ENCODE measurements at places on chromosomes 1 and 21.

- DNase-seq, result no peak
These were observed 20.2 kb downstream of the CLIC4 start for GRCh38 chr1:24765308-24765988.

DNA sequence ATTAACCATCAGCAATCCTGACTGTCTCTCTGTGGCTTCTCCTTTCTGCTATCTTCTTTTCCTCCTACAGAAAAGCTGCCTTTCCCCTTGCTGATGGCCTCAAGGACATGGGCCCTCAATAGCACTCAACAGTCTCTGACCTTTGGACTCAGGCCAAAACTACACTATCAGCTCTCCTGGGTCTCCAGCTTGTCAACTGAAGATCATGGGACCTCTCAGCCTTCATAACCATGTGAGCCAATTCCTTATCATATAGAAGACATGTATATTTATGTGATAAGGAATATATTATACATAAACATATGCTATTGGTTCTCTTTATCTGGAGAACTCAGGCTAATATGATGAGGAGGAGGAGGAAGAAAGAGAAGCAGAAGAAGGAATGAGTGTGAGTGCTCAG lies 91.8 kb upstream of the GJB5 start:
- no peak for DNase-seq

GRCh38 chr21:45236481-45236880 lies 51.2 kb downstream of the POFUT2 start:
- DNase-seq, result no peak

- no peak for DNase-seq
These were observed 1574.4 kb downstream of the BRINP3 start for GRCh38 chr1:188903241-188903640.

GRCh38 chr1:18632218-18632588 lies 1.6 kb downstream of the PAX7 start:
- DNase-seq, result no peak

DNA sequence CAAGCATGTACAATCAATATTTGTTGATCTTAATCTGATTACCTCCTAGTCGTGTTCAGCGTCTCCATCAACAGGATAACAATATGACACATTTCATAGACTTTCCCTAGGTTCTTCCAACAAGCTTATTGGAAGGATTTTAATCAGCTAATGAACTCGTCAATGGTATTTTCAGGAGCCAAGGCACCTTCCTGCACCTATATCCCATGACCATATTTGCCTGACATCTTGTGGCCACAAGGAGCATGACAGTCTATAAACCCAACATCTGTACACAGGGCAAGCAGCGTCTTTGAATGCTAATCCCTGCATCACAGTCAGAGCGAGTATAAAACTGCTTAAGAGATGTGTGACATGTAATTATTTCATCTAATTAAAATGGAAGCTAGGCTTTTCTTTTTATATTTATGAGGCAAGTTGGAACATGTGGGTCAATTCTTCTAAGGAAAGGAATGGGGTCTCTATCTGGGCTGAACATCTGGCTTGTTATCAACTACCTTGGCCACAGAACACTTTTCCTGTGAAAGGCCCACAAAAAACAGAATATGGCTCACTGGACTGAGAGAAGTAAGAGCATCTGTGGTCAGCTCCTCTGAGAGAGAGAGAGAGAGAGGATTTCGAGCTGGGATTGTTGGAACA lies 388.8 kb downstream of the NTNG1 start:
- no peak for DNase-seq

- no peak for DNase-seq
These were observed 69.8 kb upstream of the HAO2 start for GRCh38 chr1:119298687-119299303.

DNA sequence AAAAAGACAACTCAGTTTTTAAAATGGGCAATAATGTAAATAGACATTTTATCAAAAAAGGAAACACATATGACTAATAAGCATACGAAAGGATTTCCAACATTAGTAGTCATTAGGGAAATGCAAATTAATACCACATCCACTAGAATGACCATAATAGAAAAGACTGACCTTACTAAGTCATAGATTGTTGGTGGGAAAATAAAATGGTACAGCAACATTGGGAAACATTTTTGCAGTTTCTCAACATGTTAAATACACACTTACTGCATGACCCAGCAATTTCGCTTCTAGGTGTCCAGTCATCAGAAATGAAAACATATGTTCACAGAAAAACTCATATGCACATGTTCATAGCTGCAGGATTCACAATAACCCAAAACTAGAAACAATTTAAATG lies 29.9 kb upstream of the SLC44A3 start:
- DNase-seq, result no peak

All from right renal cortex interstitium (tissue), 3 donors.